ENCODE measurements at places on chromosomes 3 and 15. TPM values are rescaled to one million over a fixed set of nuclear protein-coding genes. Genes with fewer than 3 reads are reported as not detected.

MUC13 gene
- polyA plus RNA-seq, result not detected

TM4SF4 gene
- not detected for polyA plus RNA-seq

- peak; percentile 86 for DNase-seq
These were observed at the start of gene CHST2 for GRCh38 chr3:143119009-143119914. Gene CHST2, plus strand, starts transcription at chr3:143119771. Its CDS starts 1,046 bp downstream, at chr3:143120817.

DNA sequence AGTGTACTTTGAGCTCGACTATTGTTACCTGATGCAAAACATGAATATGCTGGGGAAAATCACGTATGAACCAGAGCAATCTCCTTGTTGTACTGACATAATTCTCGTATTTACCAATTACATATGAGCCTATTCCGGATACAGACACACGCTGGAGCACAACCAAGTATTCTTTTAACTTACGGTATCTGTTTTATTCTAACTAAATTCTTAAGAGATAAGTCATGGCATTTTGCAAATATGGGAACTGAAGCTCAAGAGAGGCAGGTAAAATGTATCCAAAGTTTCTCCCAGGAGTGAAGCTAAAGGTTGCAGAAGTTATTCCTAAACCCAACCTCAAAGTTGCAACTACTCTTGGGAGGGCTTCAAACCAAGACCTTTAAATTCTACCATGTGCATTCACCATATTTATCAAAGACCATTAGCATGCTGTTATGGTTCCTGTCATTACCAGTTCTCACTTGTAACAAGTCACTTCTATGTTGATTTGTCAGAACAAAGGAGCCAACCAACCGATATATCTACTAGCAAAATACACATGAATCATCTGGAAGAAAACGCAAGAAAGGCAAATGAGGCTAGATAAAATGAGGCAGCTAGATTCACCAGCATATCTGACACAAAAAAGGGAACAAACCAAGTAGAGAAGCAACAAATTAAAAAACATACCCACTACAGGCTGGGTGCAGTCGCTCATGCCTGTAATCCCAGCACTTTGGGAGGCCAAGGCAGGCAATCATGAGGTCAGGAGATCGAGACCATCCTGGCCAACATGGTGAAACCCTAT, 17.8 kb downstream of the TBL1XR1 start:
- DNase-seq, result no peak

- DNase-seq, result peak; percentile 54
These were observed 203.8 kb upstream of the CD96 start for GRCh38 chr3:111338059-111338698.

DNA sequence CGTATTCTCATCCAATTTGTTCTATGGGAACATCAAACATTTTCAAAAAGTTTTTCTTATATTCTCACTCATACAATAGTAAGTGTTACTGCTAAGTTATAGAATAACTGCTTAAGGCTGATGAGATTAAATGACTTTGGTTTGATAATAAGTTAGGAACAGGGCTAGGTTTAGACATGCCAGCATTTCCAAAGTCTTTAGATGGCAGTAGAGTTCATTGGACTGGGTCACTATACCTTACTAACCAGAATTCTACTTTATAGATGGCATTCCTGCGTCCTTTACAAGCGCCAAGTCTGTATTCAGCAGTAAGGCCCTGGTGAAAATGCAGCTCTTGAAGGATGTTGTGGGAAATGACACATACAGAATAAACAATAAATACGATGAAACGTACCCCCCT, 21.7 kb downstream of the PLAAT1 start:
- DNase-seq, result no peak

DNA sequence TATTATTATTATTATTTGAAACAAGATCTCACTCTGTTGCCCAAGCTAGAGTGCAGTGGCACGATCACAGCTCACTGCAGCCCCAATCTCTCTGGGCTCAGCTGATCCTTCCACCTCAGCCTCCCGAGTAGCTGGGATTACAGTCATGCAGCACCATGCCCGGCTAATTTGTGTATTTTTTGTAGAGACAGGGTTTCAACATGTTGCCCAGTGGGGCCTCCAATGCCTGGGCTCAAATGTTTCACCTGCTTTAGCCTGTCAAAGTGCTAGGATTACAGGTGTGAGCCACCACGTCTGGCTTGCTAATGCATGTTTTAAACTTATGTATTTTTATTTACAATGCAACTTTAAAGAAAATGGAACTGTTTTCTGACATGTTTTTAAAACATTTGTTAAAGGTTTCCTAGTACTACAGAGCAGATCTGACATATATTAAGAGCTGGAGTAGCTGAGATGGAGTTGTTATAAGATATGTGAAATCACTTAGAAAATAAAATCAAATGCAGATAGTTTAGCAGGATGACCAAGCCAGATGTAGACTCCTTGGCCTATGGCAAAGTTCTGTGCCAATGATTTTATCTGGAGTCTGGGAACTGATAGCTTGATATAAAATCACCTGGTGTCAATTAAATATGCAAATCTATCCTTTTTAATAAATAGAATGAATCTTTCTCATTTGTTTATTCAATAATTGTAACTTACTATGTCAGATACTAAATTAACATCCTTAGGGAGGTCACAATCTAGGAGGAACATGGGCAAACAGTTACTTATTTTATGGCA, 310.1 kb upstream of the NAALADL2 start:
- no peak for DNase-seq

DNA sequence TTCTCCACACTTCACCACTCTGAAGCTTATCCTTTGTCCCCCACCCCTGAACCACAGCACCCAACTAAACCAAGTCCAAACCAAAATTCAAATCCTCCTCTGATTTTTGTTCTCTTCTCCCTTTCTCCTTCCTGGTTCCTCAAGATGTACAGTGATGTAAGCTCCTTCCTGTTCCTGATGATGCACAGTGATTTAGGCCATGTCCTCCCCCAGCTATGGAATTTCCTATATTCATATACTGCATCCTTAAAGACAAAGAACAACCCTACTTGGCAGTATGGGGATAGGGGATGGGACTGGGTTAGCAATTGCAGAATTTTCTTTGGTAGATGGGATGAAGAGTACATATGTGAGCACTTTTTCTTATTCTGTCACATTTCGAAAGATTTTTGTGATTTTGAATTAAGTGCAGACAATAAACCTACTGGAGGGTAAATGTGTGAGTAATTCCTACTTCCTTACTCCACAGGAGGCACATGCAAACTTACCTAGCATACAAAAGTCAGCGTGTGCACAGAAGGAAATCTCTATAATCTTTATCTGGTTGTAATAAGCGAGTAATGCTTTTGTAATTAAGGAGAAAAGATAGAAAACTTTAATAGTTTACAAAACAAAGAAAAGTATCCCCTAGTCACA, 125.0 kb downstream of the ANO10 start:
- no peak for DNase-seq

GRCh38 chr3:72270072-72270681, 485.2 kb upstream of the PROK2 start:
- no peak for DNase-seq

DNA sequence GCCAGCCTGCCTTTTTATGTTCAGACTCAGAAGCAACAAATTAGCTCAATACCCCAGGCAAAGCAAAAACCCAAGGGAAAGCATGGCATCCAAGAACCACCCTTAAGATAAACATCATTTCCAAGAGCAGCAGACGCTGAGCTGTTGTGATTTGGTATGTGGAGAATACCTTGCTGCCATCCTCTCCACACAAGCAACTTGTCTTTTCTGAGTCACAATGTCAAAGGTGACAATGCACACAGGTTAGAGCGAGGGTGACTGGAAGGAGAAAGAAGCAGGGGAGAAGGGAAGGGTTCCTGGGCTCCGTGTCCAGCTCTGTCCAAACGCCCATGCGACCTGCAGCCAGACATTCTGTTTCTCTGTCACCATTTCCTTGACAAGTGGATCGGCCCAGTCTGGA, 6.0 kb downstream of the PCSK6 start:
- DNase-seq, result no peak

DNA sequence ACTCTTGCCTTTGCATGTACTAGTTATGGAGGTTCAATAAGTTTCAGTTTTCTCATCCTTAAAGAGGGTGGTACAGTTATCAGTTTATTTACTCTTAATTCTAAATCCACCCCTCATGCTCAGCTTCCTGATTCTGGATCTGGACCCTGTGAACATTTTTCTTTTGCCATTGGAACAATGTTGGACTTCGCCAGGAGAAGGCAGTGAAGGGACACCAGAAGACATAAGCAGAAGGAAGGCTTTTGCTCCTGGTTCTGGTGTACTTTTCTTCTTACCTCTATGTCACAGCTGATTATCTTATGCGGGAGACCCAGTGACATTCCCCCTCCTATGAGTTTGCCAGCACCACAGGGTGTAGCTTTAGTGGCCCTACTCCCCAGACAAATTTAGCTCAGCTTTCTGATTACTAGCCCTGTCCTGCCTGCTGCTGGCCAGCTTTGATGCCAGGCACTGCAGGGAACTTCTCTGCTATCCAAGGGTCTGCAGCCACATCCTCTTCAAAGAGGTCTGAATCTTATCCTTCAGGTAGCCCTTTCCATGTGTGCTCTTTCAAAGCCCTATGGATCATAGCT, 466.3 kb upstream of the EPHA3 start:
- DNase-seq, result no peak
